ENCODE measurements at places on chromosomes 4 and X. TPM values are rescaled to one million over a fixed set of nuclear protein-coding genes. Genes with fewer than 3 reads are reported as not detected.

The CRMP1 gene
- total RNA-seq, result not detected

The CSAG2 gene
- total RNA-seq, result not detected

The SSX3 gene
- total RNA-seq, result not detected

The PPP1R2C gene
- total RNA-seq, result not detected

GRCh38 chrX:48694776-48695533, 1.6 kb upstream of the SUV39H1 start:
- no peak for DNase-seq

GRCh38 chrX:121254336-121254735, 206.9 kb downstream of the GLUD2 start:
- no peak for DNase-seq

GRCh38 chr4:152399246-152399645, 136.6 kb downstream of the FBXW7 start:
- no peak for DNase-seq
